ENCODE measurements at places on chromosomes 2 and 18.

DNA sequence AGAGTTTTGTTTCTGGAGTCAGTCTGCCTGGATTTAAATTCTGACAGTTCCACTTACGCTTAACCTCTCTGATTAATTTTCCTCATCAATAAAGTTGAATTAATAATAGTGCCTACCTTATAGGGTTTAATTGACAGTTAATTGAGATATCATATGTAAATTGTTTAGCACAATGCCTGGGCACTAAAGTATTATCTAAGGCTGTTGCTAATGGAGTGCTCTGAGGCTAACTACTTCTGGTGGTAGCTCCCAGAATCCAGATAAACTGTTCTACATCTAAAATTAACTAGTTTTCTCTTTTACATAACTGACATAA lies 185.6 kb upstream of the STON1 start:
- DNase-seq = no peak

DNA sequence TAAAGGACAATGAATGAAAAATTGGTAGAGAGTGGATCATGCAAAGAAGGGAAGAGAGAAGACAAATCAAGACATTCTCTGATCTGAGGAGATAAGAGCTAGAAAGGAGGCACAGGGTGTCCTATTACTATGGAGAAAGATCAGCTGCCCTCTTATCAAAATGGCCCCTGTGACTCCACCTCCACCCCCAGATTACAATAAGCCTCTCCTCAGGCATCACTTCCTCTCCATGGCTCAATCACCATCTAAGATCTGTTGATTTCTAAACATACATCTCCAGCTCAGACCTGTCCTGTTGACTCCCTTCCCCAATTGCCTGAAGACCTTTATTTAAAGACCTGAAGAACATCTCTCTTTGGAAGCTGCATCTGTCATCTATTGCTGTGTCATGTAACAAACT lies 43.2 kb downstream of the SP100 start:
- DNase-seq = no peak

DNA sequence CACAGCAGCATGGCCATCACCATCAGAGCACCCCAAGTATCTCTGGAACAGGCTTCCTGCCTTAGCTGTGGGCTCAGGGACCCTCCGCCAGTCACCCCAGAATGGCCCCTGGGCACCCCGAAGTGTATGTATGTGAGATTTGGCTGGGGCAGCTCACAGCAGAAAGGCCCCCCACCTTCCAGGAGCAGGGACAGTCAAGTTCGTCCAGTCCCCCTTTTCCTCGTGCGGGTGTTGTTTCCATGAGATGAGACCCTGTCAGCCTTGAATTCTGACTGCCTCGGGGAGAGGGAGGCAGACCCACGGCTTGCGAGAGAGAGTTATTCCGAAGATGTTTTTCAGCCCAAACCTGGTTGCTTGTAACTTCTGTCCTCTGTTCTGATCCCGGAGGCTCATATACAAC lies 290.9 kb upstream of the HDAC4 start:
- DNase-seq = no peak

- DNase-seq = no peak
Measured at GRCh38 chr2:223900066-223900465, 45.1 kb downstream of the WDFY1 start.
